ENCODE measurements at places on chromosomes 13 and 19.

GRCh38 chr13:51370116-51370515 is 30.6 kb downstream of the SERPINE3 start:
- DNase-seq = no peak

GRCh38 chr13:74771964-74772363 is 637.8 kb upstream of the KLF12 start:
- DNase-seq = no peak

DNA sequence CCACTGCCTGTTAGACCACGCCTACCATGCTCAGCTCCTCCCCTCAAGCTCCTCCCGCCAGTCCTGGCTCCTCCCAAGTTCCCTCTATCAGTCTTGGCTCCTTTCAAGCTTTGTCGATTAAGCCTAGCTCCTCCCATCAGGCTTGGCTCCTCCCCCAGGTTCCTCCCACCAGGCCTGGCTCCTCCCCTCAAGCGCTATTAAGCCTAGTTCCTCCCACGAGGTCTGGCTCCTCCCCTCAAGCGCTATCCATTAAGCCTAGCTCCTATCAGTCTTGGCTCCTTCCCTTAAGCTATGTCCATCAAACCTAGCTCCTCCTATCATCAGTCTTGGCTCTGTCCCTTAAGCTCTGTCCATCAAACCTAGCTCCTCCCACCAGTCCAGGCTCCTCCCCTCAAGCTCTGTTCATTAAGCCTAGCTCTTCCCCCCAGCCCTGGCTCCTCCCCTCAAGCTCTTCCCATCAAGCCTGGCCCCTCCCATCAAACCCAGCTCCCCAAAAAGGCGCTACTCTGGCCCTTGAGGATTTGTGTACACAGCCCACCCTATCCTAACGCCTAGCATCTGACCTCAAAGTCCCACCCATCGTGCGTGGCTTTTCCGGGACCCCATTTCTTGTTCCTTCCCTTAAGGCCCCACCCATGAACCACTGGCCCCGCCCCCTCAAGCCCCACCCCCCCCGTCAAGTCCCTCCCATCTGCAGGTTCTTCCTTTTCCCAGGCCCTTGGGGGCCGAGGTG is 10.0 kb downstream of the CAMSAP3 start:
- DNase-seq = no peak

DNA sequence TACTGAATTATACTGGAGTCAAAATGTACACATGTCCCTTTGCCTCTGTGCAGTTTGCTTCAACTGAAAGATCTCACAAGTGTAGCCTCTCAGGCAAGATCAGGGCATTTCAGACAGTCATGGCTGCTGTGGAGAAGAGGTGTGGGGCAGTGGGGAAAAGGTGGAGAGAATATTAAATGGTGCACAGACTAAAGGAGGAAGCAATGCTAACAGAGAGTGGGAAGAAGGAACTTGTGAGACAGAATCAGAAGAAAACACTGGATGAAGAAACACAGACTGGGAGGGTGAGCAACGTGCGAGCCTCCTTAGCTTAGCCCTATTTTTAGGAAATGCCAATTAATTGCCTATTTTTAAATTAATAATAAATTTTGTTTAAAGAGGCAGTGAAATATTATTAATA is 49.6 kb upstream of the RAP2A start:
- no peak for DNase-seq

- DNase-seq = no peak
Measured at GRCh38 chr19:51689751-51690453, 3.2 kb upstream of the SPACA6 start.

DNA sequence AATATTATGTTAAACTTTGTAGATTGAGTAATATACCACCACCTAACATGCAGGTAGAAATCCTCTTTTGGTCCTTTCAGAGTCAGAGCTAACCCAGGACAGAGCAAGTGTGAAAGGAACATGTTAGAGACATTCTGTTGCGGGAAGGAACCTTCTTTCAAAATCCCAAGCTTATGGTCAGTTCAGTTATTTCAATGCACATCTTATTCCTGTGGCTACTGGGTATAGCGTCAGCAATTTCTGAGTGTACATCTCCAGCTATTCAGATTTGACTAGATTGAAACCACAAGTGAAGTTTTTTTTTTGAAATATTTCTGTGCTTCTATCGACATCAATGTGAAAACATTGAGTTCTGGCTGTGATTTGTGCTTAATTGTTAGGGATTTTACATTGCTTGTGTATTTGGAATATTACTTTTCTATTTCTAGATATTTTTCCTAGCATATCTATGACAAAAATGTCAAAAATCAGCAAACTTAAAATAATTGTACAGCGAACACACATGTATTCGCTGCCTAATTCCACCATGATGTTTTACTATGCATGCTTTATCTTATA is 165.3 kb downstream of the LMO7 start:
- no peak for DNase-seq

GRCh38 chr19:51462681-51463080 is 4.4 kb upstream of the SIGLEC8 start:
- DNase-seq = no peak

DNA sequence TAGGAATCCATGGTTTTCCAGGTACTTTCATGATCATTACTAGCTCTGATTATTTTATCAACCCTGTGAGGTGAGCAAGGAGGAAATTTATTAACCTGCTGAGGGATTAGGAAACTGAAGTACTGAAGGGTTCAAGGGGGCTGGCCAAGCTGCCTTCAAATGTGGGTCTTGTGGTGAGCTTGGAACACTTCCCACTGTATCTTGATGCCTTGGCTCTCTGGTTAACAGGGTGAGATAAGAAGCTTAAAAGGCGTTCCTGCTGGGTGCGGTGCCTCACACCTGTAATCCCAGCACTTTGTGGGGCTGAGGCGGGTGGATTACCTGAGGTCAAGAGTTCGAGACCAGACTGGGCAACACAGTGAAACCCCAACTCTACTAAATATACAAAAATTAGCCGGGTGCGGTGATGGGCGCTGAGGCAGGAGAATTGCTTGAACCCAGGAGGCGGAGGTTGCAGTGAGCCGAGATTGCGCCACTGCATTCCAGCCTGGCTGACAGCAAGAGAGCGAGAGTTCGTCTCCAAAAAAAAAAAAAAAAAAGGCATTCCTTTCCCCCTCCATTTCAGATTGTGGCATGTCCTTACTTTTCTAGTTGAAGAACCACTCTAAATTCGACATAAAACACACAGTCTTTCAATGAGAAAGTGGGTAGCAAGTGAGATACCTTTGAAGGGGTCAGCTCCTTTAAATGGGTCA is 70.2 kb downstream of the KLF2 start:
- no peak for DNase-seq

- no peak for DNase-seq
Measured at GRCh38 chr13:45863709-45864590, 12.4 kb upstream of the SIAH3 start.

GRCh38 chr19:1411255-1412191 is 4.1 kb downstream of the DAZAP1 start:
- no peak for DNase-seq

- no peak for DNase-seq
Measured at GRCh38 chr19:55353356-55353802, 1.1 kb downstream of the COX6B2 start.

DNA sequence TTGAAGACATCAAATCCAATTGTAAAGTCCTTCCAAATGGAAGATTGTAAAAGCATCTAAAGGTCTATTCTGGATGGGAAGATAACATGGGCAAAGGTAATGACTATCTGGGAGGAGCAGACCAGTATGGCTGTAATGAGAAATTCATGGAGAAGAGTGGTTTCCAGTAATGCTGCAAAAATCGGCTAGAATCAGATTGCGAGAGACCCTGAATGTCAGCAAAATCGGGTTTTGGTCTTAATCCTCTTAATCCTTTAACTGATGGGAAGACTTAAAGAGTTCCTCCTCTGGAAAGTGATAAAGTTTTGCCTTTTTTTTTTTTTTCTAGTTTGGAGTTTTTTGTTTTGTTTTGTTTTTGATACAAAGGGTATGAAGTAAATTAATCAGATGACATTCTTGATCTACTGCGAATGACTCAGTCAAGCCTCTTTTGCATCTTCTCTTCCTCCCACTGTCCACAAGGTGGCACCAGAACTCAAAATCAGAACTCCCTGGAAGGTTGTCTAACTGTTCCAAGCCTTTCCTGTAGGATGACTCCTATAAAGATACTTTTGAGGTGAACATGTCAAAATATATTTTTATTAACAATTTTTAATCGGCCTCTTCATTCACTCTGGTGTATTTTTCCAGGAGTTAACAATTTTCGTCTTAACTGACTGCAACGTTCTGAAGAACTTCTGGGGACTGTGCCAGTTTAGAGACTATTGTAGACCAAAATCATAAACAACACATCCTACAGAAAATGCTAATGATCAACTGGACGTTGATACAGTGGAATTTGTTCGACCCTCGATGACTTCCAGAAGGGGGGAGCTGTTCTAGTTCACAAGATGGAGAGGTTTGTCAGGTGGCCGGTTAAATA is 213.3 kb upstream of the MIR17HG start:
- no peak for DNase-seq

- no peak for DNase-seq
Measured at GRCh38 chr13:30581582-30581981, 36.1 kb upstream of the USPL1 start.

DNA sequence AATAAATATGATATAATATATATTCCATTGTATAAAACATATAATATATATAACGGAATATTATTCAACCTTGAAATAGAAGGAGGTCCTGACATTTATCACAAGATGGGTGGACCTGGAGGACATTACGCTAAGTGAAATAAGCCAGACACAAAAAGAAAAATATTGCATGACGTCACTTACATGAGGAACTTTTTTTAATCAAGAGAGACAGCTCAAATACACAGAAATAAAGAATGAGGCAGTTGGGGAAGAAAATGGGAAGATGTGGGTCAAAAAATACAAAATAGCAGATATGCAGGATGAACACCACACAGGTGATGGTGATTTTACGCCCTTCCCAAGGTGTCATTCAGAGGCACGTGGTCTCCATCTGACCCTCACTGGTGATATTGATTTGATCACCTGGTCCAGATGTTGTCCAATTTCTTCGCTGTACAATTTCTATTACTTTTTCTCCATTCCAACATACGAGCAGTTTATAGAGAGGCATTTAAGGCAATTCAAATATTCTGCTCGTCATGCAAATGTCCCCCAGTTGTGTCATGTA is 513 bp upstream of the ZNF317 start:
- no peak for DNase-seq

DNA sequence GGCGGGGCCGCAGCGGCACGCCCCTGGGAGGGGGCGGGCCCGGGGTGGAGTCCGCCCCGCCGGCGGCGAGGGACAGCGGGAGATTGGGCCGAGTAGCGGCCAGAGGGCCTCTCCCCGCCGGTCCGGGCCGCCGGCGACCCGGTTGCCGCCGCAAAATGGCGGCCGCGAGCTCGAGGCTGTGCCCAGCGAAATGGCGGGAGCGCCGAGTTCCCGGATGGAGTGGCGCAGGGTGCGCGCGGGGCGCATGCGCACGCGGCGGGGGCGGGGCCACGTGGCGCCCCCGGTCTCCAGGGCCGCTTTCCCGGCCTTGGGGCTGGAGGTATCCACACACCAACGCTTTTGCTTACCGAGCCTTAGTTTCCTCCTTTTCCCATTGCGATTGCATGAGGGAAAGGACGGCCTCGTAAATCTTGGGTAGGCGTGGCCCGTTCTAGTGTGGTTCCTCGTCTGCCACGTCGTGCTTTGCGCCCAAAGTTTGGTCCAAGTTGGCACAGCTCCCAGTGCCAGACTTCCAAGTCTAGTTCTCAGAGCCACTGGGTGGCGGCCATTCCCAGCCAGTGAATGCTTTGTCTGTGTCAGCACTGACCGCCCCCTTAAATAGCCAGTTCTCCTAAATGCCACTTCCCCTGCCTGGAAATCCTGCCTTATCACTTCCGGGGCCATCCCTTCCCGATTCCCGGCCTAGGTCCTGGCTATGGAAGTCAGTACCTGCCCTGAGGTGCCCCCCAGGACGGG is 513 bp downstream of the CIRBP start:
- no peak for DNase-seq

GRCh38 chr19:48395499-48395898 is 2.0 kb downstream of the GRIN2D start:
- DNase-seq = no peak

GRCh38 chr13:35283856-35284255 is 192.6 kb downstream of the MAB21L1 start:
- no peak for DNase-seq

DNA sequence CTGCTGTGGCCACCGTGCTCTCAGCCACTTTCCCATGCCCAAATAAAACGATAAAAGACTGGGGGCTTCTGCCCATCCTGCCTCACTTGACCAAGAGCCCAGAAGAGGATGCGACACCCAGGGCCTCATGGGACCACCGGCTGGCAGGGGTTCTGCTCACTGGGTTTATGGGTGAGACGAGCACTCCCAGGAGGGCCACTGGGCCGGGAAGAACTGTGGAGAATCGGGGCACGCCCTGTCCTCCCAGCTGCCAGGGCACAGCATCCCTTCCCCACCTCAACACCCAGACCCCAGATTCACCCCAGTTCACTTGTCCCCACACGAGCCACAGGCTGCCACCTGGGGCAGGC is 4.7 kb upstream of the F10 start:
- DNase-seq = no peak

DNA sequence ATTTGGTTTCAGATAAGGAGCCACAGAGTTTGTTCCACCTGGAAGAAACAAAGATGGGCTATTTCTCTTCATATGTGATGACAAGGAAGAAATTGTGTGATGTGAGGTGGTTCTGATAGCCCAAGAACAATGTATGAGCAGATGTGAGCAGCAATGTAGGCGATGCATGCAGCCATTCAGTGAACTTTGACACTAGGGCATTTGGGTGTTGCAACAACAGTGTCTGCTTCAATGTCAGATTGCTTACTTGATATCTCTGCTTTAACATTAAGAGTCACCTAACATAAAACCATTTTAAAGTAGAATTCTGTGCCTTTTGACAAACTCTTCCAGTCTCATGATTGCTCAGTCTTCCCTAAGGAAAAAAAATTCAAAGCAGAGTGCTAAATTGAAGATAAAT is 865.4 kb downstream of the SLITRK6 start:
- DNase-seq = no peak

DNA sequence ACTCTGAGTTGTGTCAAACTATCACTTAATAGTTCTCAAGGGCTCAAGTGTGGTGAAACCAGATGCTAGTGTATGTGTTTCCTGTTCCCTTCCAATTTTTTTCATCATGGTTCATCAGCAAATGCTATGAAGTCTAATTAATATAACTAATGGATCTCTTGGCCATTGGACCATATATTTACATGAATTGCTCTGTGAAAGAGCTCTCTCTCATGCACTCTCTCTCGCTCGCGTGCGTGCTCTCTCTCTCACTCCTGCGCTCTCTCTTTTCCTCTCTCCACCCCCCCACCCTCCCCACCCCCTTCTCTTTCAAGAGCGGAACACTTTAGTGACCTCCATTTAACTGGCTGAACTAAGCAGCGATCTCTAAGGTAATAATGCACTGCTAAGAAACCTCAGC is 547.0 kb upstream of the GPC6 start:
- DNase-seq = no peak

GRCh38 chr13:32142115-32142514 is 110.5 kb downstream of the FRY start:
- no peak for DNase-seq

GRCh38 chr13:107138486-107138885 is 570.5 kb upstream of the ARGLU1 start:
- no peak for DNase-seq
